ENCODE measurements at places on chromosomes 13 and 19. TPM values are rescaled to one million over a fixed set of nuclear protein-coding genes. Genes with fewer than 3 reads are reported as not detected.

SPRED3 gene
- polyA plus RNA-seq, result 0.13 TPM

ZNF99 gene
- polyA plus RNA-seq, result not detected

KLC3 gene
- not detected for polyA plus RNA-seq

CGB7 gene
- polyA plus RNA-seq, result not detected

TMEM59L gene
- polyA plus RNA-seq, result not detected

TNNI3 gene
- not detected for polyA plus RNA-seq

BRME1 gene
- 0.63 TPM for polyA plus RNA-seq

CD37 gene
- polyA plus RNA-seq, result 168 TPM

EPS8L1 gene
- 1.2 TPM for polyA plus RNA-seq

ONECUT3 gene
- not detected for polyA plus RNA-seq

COMMD6 gene
- 750 TPM for polyA plus RNA-seq

CERS4 gene
- polyA plus RNA-seq, result 14.2 TPM

ZNF681 gene
- 1.7 TPM for polyA plus RNA-seq

CRLF1 gene
- not detected for polyA plus RNA-seq

CCDC169 gene
- not detected for polyA plus RNA-seq

POU4F1 gene
- not detected for polyA plus RNA-seq
